ENCODE measurements at places on chromosomes 12 and 14.

GRCh38 chr14:33917661-33918060 is 33.2 kb downstream of the EGLN3 start:
- DNase-seq, result no peak

DNA sequence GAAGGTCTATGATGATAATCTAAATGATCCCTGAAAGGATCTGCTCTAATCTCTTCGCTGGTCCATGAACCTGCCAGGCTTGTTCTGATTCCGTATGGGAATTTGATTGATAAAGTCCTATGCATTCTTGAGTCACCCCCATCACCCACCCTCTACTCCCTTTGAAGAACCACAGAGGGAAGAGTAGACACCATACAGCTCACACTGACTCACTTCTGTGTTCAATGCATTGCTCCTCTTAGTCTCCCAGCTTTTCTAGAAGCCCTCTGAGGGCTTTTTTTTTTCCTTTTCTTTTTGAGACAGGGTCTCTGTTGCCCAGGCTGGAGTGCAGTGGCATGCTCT is 18.5 kb upstream of the GPRC5A start:
- DNase-seq, result no peak

DNA sequence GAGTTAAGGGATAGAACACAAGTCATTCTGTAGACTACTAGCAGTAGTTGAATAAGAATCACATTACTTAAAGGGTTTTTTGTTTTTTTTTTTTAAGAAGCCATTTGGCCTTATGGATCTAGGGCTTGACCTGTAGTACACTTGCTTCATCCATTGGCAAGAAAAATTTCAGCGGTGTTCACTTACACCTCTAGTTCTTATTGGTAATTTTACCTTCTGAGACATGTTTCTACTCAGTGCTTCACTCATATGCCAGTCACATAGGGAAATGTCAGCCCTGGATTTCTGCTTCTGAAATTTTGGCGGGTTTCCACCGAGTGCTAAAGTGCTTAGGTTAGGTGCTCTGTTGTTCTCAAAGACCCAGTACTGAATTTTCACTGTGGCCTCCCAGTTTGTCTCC is 72.9 kb downstream of the FRMD6 start:
- no peak for DNase-seq

DNA sequence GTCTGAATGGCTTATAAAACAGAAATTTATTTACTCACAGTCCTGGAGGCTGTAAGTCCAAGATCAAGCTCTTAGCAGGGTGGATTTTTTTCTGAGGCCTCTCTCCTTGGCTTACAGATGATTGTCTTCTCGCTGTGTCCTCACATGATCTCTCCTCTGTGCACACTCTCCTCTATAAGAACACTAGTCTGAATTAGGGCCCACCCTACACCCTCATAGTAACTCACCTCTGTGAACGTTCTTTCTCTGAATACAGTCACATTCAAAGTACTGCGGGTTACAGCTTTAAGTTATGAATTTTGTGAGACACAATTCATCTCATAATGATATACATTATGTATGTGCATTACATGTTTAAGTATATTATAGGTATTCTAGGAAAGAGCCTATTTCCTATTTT is 135.7 kb upstream of the ATXN7L3B start:
- DNase-seq, result no peak

GRCh38 chr12:85369365-85370154 is 89.5 kb downstream of the ALX1 start:
- DNase-seq, result no peak

GRCh38 chr14:52473557-52473956 is 78.7 kb downstream of the TXNDC16 start:
- no peak for DNase-seq

DNA sequence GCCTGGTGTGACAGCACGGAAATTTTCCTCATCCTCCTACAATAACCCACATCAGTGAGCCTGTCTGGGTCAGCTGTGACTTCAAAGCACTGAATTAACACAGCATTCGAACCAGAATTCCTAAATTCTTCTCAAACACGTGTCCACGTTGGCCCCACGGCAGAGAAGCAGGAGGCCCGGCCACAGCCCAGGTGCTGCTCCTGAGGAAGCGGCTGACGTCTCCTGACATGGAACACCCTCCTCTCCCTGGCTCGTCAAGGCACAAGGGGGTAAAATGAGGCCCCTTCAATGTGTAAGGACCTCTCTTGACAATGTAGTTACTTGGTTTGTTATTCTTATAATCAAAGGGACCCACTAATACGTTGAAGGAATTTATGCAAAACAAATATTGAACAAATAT is 156.3 kb upstream of the GSC start:
- no peak for DNase-seq

DNA sequence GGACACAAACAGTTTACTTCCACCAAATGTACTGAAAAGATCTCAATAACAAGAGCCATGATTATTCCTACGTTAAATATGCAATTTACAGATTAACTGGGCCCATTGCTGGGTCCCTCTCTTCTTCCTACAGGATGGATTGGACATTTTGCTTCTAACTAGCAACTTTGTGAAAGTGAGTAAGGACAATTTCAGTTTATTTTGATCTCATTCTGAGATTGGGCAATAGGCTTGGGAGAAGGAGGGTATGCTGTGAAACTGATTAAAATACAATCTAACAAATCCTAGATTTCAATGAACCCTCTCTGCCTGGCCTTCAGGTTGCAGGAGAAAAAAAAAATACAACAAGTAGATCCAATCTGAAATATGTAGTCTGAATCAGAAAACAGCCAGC is 121.5 kb downstream of the PRKD1 start:
- DNase-seq, result no peak

DNA sequence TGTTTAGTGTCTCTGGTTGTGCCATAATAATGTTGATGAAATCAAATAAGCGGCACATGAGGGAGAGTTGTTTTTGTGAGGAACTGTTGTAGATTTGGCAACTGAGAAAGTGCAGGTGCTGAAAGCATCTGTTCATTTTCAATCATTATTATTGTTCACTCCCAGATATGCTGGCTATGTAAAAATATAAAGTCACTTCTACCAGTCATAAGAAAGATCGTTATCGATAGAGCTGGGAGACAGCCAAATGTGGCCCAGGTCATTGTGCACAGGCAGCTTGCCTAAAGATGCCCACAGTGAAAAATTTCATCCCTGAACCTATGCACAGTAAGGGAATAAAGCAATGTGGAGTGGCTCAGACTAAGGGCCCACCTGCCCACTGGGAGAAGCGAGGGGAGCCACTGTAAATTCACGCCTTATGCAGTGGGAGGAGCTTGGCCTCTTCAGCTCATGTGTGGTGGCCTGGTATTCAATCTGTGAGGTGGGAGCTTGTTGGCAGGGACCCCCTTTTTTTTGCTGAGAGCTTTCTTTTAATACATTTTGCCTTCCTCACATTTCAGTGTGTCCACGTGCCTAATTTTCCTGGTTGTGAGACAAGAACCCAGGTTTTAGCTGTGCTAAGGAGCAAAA is 1490.8 kb upstream of the TMEM132C start:
- DNase-seq, result no peak

GRCh38 chr14:80212023-80212397 is 706 bp upstream of the DIO2 start:
- no peak for DNase-seq

DNA sequence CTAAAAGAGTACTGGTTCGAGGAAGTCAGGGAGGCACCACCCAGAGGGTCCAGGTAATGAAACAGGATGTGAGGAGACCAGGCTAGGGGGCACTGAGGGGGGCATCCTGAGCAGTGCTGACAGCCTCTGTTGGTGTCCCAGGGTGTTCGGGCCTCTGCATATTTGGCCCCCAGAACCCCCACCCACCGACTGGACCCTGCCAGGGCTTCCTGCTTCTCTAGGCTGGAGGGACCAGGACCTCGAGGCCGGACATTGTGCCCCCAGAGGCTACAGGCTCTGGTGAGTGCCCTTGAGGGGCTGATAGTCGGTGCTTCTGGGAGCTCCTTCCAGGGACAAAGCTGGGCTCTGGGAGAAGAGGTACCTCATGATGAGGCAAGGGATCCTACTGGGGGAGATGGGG is 2.6 kb downstream of the TROAP start:
- DNase-seq, result no peak

GRCh38 chr14:22555384-22556011 is 33.5 kb downstream of the DAD1 start:
- no peak for DNase-seq

DNA sequence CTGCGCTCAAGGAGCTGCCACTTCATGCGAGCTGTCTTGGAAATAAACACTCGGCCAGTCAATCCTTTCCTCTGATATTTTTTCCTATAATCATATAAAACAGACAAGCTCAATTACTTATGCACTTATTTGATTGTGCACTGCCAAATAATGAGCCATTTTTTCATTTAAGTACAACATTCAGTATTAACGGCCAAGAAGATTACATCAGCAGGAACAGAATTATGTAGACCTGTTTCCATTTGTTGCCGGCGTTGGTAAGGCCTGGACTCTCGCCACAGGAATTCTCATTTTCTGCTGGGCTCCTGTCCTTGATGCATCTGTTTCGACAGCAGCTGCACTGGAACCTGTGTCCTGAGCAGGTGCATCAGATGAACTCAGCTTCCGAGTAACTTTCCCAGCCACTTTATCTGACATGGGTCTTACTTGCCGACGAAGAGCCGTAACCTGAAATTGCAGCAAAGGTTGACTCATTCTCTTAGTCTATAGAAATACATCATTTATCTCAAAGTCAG is 110.2 kb downstream of the KIF21A start:
- DNase-seq, result no peak

- no peak for DNase-seq
Measured at GRCh38 chr12:41473441-41473840, 285.3 kb downstream of the PDZRN4 start.

- no peak for DNase-seq
Measured at GRCh38 chr12:14892726-14893505, 7.3 kb upstream of the MGP start.

GRCh38 chr14:61279082-61279481 is 2.1 kb downstream of the TMEM30B start:
- DNase-seq, result no peak

- no peak for DNase-seq
Measured at GRCh38 chr14:72961579-72962335, 35.5 kb downstream of the DCAF4 start.

GRCh38 chr14:79197516-79197915 is 1013.8 kb downstream of the DIO2 start:
- DNase-seq, result no peak

- no peak for DNase-seq
Measured at GRCh38 chr12:94678379-94678778, 28.0 kb upstream of the TMCC3 start.

DNA sequence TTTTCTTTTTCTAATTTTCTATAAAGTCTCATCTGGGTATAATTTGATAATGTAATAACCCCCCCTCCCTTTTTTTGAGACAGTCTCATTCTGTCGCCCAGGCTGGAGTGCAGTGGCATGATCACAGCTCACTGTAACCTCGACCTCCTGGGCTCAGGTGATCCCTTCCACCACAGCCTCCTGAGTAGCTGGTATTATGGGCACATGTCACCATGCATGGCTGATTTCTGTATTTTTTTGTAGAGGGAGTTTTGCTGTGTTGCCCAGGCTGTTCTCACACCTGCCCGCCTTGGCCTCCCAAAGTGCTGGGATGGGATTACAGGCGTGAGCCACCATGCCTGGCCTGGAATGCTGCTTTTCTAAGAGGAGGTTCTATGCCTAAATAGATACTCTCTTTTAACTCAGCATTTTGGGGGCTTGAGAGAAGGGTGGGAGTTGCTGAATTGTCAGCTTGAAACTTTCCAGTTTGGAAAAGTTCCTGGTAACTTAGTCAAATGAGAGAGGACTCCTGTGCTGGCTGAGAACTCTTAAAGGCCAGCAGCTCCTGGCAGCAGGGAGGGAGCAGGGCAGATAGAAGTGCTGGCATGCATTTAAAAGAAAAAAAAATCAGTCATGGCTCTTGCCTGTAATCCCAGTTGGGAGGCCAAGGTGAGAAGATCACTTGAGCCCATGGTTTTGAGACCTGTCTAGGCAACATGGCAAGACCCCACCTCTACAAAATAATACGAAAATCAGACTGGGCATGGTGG is 13.0 kb downstream of the NUDT4 start:
- no peak for DNase-seq

DNA sequence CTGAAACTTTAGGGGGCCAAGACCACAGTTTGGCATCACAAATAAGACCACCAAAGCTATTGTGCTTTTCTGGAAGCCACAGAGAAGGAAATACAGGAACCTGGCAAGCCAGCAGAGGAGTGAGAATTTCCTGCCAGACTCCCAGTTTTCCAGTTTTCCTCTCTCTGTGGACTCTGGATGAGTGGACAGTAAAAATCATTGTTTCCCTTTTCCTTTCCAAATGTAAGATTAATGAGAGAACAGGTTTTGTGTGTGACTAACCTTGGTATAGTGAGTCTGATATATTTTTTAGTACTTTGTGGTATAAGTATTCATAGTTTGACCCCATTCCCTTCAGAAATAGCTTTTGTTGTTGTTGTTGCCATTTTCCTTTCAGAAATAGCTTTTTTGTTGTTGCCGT is 2.6 kb upstream of the TAC3 start:
- no peak for DNase-seq

DNA sequence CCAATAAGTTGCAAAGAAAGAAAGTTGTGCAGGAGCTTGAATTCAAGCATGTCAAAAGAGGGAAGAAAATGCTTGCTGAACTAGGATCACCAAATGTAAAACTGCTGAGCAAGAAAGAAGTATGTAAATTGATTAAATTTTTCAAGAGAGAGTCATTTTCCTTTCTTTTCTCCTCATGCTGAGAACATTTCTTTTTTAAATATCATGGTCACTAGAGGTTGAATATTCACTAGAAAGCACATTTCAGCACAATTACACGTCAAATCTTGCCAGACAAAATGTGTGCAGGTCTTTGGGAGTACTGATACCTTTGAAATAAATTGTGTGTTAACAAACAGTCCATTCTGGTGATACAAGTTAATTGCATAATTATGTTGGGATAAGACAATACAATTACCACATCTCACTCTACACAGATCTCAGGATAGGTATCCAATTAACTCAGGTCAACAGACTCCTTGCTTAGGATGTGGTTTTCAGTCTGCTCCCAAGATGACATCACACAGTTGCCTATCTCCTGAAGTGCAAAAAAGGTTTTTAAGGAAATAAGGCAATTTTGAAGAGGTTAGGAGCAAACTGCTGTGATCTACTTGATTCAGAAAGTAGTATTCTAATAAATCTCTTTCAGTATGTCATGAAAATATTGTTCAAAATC is 862.2 kb downstream of the RPS29 start:
- no peak for DNase-seq

DNA sequence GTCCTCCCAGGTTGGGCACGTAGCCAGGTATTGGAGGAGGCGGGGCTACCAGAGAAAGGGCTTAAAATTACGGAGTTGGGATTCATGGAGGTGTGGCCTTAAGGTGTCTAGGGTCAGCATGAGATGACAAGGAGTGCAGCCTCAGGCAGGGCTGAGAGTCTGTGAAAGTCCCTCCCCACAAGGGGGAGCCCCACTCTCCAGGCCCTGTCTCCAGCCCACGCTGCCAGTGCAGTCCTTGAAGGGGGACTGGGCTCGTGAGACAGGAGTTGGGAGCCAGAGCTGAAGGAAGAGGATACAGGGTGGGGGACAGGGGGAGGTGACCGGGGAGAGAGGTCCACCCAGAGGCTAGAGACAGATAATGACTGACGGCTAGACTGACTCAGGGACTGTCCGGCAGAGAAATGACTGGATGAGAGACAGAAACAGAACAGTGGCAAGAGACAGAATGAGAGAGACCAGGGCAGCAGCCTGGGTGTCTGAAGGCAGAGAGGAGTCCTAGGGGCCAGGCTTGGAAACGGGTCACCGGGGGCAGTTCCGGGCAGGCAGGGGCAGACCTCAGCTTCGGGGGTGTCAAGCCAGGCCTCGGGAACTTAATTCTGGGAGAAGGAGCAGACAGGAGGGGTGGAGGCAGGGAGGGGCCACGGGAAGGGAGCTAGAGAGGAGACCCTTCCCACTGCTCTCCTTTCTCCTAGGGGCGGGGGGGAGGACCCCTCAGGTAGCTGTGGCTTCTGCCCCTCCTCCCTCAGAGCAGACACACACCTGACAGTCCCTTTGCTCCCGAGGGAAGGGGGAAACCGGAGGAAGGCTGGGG is 970 bp downstream of the CDH24 start:
- DNase-seq, result peak; percentile 79
